Occipital lobe (tissue), 3 donors: ENCODE measurements at places on chromosomes 2 and 18. TPM values are rescaled to one million over a fixed set of nuclear protein-coding genes. Genes with fewer than 3 reads are reported as not detected.

Gene CPS1
- total RNA-seq, result 6.6 TPM

Gene GPBAR1
- not detected for total RNA-seq

Gene FAM237A
- total RNA-seq, result not detected

Gene TMEM198
- 14.0 TPM for total RNA-seq

Gene VPS54
- total RNA-seq, result 43.5 TPM

Gene CPLX4
- total RNA-seq, result not detected

Gene ZNF521
- 8.4 TPM for total RNA-seq

Gene KIAA2012
- total RNA-seq, result 0.47 TPM

Gene DNAH6
- 6.6 TPM for total RNA-seq

Gene SERPINB11
- not detected for total RNA-seq

Gene BMP10
- not detected for total RNA-seq

Gene ACAA2
- 22.5 TPM for total RNA-seq

Gene NFATC1
- 0.16 TPM for total RNA-seq

Gene APCDD1
- 10.3 TPM for total RNA-seq

Gene RAB27B
- 35.1 TPM for total RNA-seq

Gene FNDC4
- 41.3 TPM for total RNA-seq

Gene HJURP
- 1.9 TPM for total RNA-seq

Gene PROKR1
- total RNA-seq, result 2.0 TPM

Gene CLEC4F
- not detected for total RNA-seq

Gene CDH7
- total RNA-seq, result 2.3 TPM

Gene RIT2
- total RNA-seq, result 21.8 TPM

Gene EN1
- not detected for total RNA-seq

Gene ERCC3
- 43.0 TPM for total RNA-seq
